ENCODE measurements at places on chromosomes 6 and 20.

DNA sequence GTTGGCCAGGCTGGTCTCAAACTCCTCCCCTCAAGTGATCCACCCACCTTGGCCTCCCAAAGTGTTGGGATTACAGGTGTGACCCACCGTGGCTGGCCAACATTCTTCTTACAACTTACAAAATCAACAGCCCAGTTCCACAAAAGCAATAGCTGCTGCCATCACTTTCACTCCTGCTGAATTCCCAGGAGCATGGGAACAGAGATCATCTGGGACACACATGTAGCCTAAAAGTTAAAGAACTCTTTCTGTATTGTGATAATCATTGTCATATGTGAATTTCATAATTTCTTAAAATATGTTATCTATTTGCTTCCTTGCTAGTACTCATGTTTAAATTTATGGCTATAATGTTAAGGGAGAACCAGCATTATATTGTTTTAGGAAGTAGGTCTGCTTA is 51.7 kb downstream of the NCOA6 start:
- DNase-seq, result no peak

- DNase-seq, result no peak
These were observed 457.9 kb downstream of the HDGFL1 start for GRCh38 chr6:23027281-23027680.

DNA sequence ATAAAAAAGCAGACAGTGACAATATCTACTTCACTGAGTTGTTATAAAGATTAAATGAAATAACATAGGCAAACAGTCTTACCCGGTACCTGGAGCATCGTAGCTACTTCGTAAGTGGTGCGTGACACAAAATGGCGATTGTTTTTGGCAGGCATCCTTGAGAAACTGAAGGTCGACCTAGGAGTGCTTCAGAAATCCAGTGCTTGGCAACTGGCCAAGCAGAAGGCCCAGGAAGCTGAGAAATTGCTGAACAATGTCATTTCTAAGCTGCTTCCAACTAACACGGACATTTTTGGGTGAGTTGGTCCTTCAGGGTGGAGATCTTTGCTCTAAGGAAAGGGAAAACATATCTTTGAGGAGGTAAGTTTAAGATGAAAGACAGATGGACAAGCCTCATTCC is 4.8 kb downstream of the BPIFA2 start:
- no peak for DNase-seq

DNA sequence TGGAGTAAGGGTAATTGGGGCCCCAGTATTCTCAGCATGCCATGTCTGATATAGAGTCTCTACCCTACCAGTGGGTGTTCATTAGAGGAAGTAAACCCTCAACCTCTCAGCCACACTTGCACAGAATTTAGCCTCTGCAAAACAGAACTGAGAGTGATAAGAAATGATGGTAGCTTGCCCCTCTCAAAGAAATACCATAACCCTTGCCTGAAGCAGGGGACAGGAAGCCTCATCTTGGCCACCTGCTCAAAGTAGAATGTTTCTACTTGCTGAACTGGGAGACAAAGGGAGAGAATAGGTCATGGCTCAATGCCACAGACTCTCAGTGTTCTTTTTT is 33.7 kb downstream of the SPTLC3 start:
- DNase-seq, result no peak

- no peak for DNase-seq
These were observed 40.4 kb upstream of the DUSP22 start for GRCh38 chr6:251920-252319.

DNA sequence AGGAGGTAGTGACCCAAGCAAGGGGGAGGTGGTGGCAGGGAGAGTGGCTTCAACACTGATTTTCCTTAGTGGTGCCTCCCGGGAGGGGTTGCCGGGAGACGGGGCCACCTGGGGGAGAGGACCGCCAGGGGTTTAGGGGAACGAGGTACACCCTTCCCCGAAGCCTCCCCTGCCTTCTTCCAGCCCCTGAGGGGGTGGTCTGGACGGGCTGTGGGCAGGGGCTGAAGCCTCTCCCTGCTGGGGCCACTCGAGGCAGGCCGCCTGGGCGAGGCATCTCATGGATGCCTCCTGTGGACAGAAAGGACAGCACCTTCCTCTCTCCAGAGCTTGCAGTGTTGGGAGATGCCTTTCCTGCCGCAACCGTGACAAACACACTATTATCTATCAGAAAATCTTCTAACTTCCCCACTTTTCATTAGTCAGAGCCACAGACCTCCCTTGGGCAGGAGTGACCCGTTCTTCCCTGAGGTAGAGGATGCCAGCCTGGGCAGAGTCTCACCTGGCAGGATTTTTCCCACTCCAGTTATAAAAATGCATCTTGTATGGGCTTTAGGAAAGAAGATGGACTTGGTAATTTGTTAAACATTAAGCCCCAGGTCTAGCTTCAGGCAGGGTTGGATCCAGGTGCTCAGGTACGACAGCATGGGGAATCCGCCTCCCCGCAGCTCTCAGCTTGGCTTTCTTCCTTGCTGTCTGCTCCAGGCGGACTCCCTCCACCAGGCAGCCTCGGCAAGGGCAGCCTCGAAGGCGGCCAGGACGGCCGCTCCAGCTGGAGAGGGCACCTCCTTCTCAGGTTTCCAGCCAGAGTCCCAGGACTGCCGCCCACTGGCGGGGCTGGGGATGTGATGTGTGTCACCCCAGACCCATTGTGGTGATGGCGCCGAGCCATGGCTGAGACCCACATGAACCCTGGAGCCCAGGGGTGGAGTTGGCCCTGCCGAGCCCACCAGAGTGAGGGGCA is 11.0 kb downstream of the HRH3 start:
- no peak for DNase-seq

GRCh38 chr6:7537565-7538174 is 3.8 kb upstream of the DSP start:
- no peak for DNase-seq

GRCh38 chr20:14600527-14600926 is 263.1 kb upstream of the FLRT3 start:
- DNase-seq, result no peak

GRCh38 chr6:130276507-130276906 is 53.8 kb upstream of the SAMD3 start:
- DNase-seq, result no peak

DNA sequence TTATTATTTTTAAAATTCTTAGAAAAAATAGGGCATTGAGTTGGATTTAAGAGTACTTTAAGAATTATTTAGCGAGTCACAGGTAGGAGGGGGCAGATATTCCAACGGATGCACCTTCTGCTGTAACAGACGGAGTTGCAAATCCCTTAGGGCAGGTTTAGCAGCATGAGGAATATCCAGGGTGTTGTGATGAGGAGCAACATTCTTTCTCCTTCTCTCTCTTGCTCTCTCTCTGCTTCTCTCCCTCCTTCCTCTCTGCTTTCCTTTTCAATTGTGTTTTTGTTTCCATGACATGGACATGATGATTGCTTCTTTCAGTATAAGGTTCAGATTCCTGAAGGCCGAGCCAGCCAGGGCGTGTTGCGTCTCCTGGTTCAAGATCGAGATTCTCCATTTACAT is 28.9 kb downstream of the CDH26 start:
- DNase-seq, result no peak

GRCh38 chr6:110448846-110449540 is 27.4 kb downstream of the SLC22A16 start:
- DNase-seq, result no peak

GRCh38 chr20:14232650-14233049 is 104.8 kb downstream of the FLRT3 start:
- DNase-seq, result no peak

DNA sequence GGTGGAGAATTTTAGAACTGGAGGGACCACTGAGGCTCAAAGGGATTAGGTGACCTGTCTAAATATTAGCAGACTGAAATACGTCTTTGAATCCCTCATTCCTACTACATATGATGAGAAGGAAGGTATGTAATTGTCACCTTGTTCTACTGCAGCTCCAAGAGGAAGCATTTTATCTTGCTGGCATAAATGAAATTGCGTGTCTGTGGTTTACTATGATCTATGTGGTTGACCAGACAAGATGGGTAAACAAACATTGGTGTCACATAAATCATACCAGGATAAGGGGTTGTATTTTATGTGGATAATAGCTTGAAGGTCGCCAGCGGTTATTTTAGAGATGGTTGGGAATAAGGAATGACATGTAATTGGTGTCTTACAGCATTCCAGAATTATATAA is 78.2 kb downstream of the LAMA4 start:
- no peak for DNase-seq

DNA sequence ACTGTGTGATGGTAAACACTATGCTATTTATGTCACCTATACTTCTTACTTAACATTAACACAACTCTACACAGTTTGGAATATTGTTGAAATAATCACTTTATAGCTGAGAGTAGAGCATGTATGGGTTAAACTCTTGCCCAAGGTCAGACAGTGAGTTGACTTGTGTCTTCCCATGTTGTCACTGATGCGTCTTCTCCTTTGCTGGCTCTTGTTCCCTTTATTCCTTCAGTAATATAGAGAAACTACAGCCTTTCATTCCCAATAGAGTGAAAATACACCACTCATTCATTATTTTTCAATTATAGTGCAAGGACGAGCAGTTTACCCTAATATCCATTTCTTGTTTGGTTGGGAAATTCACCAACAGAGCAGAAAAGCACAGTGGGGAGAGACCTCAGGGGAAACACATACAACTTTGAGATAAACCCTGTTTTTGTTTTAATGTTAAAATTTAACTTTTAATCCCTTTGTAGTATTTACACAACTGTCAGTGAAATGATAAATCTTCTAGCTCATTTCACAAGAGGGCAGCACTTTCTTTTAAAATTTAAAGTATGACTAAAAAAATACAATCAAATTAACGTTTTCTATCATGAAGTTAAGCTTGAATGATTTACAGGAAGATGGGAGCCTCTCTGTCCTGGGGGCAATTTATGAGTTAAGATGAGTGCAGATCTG is 363.0 kb downstream of the UTRN start:
- no peak for DNase-seq

DNA sequence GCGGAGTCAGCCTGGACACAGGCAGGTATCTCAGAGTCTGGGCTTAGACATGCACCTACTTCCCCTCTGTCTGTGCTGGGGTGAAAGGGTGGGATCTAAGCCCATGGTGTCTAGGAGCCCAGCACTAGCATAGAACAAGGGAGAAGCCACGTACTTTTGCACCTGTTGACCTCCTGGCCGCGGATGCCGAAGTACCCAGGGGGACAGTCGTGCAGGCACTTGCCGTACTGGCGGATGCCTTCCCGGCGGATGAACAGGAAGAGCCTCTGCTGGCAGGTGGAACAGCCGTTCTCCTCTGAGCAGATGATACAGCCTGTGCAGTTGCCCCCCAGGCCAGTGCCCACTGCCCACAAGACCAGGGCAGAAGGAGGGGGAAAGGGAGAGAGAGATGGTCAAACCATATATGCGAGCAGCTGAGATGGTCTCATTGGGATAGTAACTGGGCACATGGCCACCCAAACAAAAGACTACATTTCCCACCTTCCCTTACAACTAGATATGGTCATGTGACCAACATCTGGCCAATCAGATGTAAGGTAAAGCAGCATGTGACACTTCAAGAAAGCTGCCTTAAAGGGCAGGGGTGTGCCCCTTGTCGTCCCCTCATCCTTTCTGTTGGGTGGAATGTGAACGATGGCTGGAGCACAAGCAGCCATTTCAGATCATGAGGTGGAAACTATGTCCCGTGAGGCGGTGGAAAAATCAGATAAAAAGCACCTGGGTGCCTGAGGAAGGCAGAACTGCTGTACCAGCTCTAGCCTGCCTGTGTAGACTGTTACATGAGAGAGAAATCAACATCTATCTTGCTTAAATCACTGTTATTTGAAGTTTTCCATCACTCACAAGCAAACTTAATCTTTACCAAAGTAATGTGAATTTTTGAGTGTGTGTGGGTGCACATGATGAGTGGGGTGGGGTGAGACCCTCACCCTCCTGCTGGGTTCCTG is 34.0 kb downstream of the RSPO4 start:
- no peak for DNase-seq

GRCh38 chr6:53986721-53987521 is 124.3 kb upstream of the MLIP start:
- no peak for DNase-seq

DNA sequence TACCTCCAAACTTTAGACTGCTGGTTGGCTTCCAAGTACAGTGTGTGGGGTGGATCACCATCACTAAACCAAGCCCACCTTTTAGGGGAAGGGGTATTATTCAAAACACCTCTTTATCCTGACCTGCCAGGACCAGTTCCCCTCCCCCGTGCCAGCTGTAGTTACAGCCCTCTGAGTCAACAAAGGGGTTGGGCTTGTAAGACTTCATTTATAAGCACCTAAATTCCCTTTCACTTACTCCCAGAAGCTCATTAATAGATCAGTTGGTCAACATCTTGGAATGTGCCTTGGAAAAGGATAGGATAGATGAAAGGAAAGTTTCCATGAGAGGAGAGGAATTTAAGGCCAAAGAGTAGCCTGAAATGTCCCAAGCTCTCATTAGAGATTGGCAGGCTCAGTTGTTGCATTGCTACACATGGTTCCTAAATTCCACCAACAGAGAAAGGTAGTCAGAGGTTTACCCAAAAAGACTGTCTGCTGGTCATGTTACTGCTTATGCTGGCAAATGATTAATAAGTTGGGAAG is 59.2 kb downstream of the TNFAIP3 start:
- DNase-seq, result no peak

DNA sequence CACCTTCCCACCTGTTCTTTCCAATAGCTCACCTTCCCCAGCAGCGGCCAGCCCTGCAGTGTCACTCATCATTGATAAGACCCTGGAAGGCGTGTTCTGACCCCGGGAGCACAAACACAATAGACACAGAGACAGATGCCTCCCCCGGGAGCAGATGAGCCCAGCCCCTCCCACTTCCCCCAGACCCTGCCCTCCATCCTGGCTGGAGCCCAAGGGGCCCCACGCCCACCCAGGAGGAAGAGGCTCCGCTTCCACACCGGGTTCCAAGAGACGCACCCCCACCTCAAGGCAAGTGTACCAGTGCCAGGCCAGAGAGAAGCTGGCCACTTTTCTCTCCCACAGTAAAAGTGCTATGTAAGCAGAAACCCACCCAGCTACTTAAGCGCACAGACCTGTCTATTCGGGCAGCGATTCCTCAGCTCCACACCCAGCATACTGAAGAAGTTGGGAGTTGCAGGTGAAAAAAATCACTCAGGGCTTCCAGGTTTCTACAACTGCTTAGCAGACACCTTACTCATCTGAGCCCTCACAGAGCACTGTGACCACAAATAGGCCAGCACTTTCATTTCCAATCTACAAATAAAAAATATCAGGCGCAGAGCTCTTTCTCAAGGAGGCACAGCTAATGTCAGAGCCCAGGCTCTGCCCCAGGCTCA is 93.4 kb upstream of the NXT1 start:
- no peak for DNase-seq

GRCh38 chr6:56916849-56917551 is 37.9 kb upstream of the BEND6 start:
- DNase-seq, result no peak

- no peak for DNase-seq
These were observed 8.1 kb downstream of the NPBWR2 start for GRCh38 chr20:64099086-64099786.

All from activated gamma-delta T cell (primary cell).